Osteoblast (primary cell): ENCODE measurements at places on chromosomes 13 and 19. TPM values are rescaled to one million over a fixed set of nuclear protein-coding genes. Genes with fewer than 3 reads are reported as not detected.
A peak's percentile ranks its signal among the peaks of the same experiment; 100 is the strongest.

The POSTN gene
- total RNA-seq, result 1,081 and 1,287 TPM in 2 replicates

GRCh38 chr13:36158611-36159010 lies 27.4 kb upstream of the DCLK1 start:
- DNase-seq, result no peak

- DNase-seq, result peak; percentile 56
Observed at GRCh38 chr19:329876-330275, 14.7 kb downstream of the MIER2 start.

- peak; percentile 76 for DNase-seq
Observed at GRCh38 chr13:27927444-27928352, 7.9 kb downstream of the PDX1 start.
